ENCODE measurements at places on chromosomes 5 and 9.

DNA sequence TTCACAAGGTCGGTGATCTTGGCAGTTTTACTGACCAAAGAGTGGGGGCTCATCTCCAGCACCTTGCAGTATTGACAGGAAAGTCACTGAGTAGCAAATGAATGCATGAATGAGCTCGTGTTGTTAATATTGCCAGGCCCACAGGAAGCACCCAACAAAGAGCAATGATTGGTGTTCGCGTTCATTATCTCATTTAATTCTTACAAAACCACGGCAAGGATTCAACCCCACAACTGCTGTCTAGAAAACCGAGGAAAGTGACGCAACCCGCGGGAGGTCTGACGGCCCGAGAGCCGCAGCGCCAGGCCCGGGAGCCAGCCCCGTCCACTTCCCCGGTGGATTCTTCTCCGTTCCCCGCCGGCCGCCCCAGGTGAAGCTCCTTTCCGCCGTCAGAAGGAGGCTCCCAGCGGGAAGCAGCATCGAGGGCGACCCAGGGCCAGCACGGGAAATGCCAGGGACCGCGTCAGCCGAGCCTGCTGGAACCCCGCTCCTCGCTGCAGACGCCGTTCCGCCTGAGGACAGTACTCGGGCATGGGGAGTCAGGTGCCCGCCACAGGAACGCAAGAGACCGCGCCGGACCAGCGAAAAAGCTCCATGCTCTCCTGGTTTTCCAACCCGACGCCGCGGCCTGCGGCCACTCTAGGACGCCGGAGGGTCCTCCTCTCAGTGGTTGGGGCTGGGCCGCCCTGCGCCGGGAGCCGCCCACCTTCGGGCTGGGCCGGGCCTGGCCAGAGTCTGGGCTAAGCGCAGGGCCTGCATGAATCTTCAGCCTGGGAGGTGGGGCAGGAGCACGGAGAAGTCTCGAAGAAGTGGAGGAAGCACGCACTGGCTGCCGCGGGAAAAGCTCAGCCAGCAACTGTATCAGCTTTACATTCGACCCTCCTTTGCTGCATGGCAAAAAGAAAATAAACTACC lies 19.8 kb upstream of the FER start:
- DNase-seq: peak; percentile 79

DNA sequence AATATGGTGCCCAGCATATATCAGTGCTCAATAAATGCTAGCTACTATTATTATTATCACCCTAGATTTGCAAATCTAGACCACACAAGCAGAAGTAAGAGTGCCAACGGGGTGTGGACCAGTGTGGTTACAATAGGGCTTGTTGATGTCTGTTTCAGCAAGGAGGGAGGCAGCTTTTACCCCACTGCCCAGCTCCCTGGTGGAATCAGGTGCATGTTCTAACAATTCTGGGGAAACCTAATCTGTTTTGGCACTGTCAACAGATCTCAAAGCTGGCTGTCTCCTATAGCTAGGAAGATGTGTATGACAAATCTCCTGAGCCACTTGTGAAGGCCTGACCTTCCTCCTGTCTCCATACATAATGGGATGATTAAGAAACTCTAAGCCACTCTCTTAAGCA lies 5.7 kb downstream of the TGFBI start:
- no peak for DNase-seq

GRCh38 chr5:148932355-148932935 lies 106.0 kb downstream of the ADRB2 start:
- no peak for DNase-seq

- no peak for DNase-seq
These were observed 16.7 kb upstream of the THG1L start for GRCh38 chr5:157714596-157714864.

- DNase-seq: no peak
These were observed 151.4 kb upstream of the RETREG1 start for GRCh38 chr5:16768184-16768583.

DNA sequence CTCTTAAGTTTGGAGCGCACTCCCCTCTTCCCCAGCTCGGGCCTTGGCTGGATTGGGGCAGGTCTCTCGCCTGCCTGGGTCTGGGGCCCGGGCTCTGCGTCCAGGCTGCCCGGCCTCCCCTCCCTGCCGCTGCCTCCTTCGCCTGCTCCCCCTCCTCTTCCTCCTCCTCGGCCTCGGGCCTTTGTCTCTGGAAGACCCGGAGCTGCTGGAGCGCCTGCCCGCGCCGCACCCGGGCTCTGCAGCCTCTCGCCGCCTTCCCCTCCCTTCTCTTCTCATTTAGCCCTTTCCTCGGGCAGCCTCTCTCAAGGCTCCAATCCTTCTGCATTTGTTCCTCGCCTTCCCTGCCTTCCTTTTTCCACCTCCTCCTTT lies 218.5 kb downstream of the C9orf50 start:
- no peak for DNase-seq

- no peak for DNase-seq
These were observed 962 bp upstream of the TXN start for GRCh38 chr9:110257097-110257841.

- peak; percentile 25 for DNase-seq
These were observed 127.6 kb upstream of the NMUR2 start for GRCh38 chr5:152532714-152533113.

GRCh38 chr9:70994582-70994981 lies 126.8 kb downstream of the TRPM3 start:
- no peak for DNase-seq

- DNase-seq: no peak
These were observed 48.7 kb upstream of the C5orf47 start for GRCh38 chr5:173940269-173940668.

GRCh38 chr5:157116483-157116954 lies 7.7 kb upstream of the HAVCR2 start:
- no peak for DNase-seq

DNA sequence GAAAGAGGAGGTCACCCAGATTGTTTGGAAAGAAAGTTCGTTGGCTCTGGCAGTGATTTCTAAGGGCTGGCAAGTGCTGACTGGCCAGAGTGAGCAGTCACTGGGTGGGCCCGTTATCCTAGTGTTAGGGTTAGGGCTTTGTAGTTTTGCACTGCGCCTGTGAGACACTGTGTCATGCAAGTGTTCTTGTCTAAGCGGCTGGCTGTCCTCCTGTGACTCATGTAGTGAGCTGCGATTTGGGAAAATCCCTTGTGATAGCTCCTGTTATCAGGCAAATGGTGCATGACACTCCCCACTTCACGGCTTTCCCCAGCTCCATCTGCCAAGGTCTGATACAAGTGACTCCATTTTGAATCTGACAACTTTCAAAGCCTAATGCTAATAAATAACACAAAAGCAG lies 526.0 kb upstream of the ADAMTS16 start:
- no peak for DNase-seq

- no peak for DNase-seq
These were observed 46.0 kb upstream of the SRFBP1 start for GRCh38 chr5:121915765-121916164.

DNA sequence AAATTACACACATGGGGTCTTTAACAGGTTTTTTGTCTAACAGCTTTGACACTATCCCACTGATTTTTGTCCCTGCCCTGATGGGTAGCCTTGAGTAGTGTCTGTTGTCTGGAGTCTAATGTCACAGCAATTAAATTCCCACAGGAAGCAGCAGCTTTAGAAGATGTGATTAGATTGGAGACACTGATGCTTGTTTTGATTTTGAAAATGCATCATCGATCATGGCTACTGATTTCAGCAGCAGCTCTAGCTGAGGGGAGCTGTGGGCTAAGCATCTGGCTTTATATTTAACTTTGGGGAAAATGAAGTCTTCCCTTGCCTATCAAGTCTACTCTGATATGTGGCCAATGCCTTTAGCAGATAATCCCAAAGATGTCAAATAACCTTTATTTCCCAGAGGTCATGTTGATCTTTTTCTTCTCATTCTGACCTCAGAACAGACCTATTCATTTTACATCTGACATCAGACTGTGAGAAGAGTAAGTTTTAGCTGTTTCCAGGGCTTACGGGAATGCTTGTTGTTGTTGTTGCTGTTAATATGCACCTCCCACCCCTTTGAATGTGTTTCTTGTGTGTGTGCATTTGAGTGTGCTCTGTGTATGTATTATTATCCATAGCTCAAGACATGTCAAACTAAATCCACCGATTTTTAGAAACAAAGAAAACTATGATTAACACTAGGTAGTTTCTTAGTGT lies 704.9 kb upstream of the NUDT12 start:
- no peak for DNase-seq

GRCh38 chr5:151115272-151115905 lies 34.6 kb upstream of the TNIP1 start:
- DNase-seq: peak; percentile 38

DNA sequence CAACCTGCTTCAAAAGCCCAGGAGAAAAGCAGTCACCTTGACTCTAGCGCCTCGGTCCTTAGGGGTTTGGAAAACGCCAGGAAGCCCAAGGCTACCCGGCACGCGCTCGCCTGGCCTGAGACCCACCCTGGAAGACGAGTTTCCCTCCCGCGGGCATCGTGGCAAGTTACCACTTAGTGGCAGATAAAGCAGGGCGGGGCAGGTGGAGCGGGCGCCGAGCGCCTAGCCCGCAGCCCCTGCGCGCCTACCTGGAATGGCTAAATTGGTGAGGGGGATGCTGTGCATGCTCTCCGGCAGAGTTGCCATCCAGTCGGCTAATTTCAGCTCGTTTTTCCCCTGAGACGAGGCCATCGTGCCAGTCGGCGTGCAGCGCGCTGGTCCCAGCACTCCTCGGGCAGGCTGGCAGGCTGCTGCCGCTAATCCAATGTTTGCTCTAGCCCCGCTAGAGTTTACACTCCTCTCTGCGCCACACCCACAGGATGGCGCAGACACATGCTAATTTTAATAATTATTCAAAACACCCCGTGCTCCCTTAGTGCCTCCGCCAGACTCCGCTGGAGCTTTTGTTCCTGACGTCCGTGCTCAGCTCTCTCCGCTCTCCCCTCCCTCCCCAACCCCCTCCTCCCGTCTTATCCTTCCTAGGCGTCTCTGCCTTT lies at the start of gene PLCXD3:
TSS of gene PLCXD3 (minus strand) at position 426 of the 656 bp plus-strand sequence. CDS start at position 351, 75 bp downstream.
- DNase-seq: no peak

- no peak for DNase-seq
These were observed 5.9 kb downstream of the PIK3R1 start for GRCh38 chr5:68221488-68221887.

- no peak for DNase-seq
These were observed 708 bp downstream of the RXRA start for GRCh38 chr9:134326724-134327601.

DNA sequence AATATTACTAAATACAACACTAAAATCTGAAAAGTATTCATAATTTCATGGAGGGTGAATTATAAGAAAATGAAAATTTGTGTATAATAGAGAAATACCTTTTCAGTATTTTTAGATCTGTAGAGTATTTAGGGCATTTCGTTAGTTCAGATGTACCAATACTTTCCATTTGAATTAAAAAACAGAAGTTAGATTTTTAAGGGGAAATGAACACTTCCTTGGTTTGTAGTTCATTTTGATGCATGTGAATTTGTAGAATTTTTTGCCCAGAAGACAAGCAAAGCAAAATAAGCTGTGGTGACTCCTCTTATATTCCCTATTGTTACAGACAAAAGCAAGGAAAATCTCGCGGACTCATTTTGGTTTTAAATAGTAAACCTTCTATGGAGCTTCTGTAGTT lies 209.0 kb upstream of the RPS23 start:
- DNase-seq: no peak

DNA sequence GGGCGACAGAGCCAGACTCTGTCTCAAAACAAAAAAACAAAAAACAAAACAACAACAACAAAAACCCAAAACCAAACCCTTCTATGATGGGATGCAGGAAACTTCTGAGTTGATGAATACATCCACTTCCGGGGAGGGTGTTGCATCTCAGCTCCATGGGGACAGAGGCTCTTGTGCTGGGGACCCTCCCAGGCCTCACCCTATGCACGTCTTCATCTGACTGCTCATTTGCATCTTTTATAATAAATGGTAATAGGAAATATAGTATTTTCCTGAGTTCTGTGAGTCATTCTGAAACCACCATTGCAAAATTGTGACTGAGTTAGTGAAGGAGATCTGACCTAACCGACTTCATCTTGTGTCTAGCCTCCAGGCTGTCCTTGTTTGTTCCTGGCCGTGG lies 109.5 kb upstream of the SLC28A3 start:
- no peak for DNase-seq

DNA sequence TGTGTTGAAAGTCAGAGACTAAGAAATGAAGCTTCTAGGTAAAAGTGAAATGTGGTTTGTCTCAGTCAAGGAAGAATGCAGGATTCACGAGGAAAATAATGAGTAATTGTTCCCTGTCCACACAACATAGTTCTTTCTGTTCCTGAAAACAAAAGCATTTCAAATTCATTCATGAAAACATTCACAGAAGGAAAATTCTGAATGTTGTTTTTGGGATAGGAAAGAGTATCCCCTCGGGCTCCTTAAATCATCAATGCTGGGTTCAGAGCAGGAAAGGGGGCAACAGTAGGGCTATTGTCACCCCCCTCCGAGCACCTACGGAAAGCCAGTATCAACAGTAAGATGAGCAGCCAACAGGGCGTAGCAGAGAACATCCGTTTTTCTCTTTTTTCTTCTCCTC lies 769.9 kb upstream of the ADAMTS16 start:
- no peak for DNase-seq

GRCh38 chr5:178152491-178153444 lies 917 bp downstream of the NHP2 start:
- DNase-seq: no peak

DNA sequence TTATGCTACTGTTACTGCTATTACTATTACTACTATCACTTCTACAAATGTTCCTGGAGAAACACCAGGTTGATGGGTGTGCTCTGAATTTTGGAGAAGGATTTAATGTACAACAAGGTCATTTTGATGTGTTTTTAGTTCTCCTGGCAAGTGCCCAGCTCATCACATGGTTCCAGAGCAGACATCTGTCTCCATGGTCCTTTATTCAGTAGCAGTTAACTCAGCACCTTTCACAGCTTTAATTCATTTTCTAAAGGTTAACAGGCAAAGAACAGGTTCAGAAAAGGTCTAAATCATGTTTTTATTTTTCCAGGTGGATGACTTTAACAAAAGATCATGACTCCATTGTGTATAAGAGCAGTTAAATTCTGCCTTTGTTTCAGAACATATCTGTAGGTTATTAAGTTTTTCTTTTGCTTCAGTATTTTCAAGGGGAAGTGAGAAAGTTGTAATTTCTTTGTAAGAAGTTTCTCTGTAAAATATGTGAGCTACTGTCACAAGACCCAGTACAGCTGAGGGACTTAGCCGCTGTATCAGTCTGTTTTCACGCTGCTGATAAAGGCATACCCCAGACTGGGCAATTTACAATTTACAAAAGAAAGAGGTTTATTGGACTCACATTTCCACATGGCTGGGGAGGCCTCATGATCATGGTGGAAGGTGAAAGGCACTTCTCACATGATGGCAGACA lies 41.9 kb downstream of the MTRR start:
- DNase-seq: no peak

- peak; percentile 30 for DNase-seq
These were observed 273.9 kb downstream of the GADD45G start for GRCh38 chr9:89878687-89879086.
